ENCODE measurements at places on chromosomes 4 and X.

GRCh38 chrX:150696866-150697265, 3.7 kb downstream of the MTMR1 start:
- no peak for DNase-seq

DNA sequence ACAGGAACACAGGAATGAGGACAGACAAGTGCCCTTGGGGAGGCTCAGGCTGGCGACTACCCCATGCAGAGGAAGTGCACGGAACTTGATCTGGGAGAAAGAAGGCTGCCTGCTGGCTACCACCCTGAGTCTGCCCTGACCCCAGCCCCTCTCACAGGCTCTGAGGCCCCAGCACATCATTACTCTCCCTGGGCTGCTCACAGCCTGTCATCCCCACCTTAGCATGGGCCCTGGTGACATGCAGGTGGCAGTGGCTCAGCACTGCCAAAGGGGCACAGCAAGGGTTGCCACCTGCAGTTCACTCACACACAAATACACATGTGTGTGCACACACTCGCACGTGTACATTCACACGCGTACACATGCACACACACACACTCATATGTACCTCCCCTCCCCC, 26.1 kb upstream of the MAMLD1 start:
- no peak for DNase-seq

DNA sequence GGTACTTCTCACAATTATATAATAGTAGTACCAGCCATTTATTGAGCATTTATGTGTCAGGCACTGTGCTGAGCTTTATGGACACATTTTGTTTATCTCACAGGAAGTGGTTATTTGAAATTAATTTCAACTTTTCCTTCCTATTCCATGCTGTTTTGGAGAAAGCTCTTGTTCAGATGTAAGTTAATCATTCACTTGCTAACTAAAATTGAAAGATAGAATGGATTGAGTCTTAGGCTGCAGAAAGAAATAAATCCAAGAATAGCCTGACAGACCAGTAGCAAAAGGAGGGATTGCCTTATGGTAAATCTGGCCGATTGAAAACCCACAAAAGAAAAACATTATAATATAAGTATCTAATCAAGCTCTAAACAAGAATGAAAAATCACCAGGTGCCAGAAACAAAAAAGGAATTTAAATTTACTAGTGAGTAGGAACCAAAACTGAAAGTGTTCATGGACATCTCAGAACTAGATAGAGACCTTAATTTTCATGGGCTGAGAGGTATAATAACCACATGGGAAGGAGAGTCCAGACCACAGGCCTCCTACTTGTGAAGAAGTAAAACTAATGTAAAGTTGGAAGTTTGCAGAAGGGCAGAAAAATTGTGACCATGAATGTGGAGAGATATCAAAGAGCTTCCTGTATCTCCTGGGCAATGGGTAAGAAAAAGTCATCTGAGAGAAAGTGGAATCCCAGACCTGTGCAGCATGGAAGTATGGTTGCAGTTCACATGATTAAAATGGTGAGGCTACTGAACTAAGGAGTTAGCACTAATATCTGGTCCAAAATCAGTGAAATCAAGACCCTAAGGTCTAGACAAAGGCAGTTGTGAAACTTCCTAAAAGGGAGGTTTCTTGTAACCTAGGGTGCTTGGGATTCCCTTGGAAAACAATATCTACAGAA, 38.0 kb downstream of the RADX start:
- no peak for DNase-seq

- no peak for DNase-seq
These were observed 570.3 kb downstream of the RAPGEF2 start for GRCh38 chr4:159673221-159673620.

DNA sequence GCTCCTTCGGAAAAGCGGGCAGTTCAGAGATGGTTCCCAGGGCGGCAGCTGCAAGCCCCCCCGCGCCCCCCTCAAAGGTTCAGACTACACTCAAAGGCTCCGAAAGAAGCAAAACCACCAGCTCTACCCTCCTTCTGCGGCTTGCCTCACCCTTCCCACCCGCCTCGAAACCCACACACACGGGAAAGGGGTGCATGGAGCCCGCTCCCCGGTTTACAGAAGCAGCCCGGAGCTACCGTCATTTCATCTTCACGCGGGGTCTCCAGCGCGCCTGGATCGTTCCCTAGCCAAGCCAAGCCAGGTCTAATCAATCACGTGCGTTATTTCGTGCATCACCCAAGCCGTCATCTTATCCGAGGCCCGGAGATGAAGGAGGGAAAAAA, 1.2 kb downstream of the NLGN4X start:
- DNase-seq, result no peak

GRCh38 chr4:88137112-88137511, 21.3 kb downstream of the ABCG2 start:
- DNase-seq, result no peak

DNA sequence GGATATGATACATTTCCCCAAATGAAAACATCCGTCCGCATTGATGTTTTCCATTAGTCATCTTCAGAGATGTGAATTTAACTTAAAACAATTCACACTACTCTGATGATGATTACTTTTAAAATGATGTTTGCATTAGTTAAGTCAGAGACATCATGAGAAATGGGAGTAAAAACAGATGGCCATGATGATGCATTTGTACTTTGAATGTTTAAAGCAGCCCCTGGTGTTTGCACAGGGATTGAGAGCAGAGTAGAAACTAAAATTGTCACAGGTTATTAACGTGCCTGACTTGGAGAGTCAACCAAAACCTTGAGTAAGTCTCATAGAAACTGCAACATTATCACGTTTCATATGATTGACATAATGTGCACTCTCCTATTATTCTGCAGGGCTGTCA, 117.2 kb downstream of the CFAP299 start:
- no peak for DNase-seq

DNA sequence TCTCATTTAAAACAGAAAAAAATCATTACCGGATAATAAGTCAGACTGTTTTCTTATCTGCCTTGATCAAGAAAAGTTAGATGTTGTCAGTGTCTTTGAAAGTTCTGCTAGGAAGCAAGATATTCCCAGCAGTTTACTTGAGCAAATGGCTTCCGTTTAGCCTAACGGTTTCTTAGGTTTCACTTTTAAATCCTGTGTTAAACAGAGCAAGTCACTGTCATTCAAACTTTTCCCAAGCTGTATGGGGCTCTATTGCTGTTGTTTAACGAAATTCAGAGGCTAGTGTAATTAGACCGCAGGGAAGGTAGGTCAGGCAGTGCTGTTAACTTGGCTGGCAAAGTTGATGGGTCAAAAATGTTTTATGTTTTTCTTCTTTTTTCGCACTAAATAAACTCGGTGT, 80.3 kb upstream of the NEIL3 start:
- DNase-seq, result no peak

DNA sequence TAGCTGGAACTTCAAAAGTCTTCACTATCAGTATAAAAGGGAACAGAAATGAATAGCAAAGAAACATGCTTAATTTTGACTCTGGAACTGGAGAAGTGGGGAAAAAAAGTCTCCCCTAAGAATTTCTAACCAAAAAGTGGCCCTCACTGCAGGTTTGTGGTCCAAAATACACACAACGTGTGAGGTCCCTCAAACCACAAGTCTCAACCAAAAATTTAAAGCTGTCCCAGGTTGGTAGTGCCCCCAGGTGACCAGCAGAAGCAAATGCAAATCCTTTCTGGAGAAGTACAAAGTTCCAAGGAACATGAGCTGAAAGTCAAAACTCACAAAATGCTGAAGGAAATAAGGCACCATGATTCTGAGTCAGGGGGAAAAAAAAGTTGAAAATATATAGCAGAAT, 23.6 kb upstream of the VAMP7 start:
- no peak for DNase-seq

GRCh38 chr4:44662623-44663005, 11.2 kb upstream of the YIPF7 start:
- DNase-seq, result no peak

- no peak for DNase-seq
These were observed 120.0 kb upstream of the SHISA3 start for GRCh38 chr4:42277291-42277690.

DNA sequence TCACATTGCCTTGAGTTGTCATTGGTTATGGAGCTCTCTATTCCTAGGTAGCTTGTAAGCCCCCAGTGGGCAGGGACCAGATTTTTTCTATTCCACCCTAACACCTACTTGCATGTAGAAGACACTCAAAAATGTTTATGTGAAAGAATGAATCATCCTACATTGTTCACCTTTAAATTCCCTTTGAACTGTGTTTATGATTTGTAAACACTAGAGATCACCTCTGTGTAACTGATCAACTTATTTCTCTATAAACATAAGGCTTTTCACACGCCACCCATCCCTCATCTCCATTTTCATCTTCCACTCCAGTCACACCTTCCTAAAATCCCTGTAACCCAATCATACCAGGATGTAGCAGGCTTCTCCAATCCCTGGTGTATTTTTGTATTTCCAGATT, 142.6 kb upstream of the LEF1 start:
- DNase-seq, result no peak

- no peak for DNase-seq
These were observed 7.6 kb downstream of the SFRP2 start for GRCh38 chr4:153781280-153781679.

GRCh38 chr4:145716661-145717200, 36.8 kb downstream of the C4orf51 start:
- no peak for DNase-seq

DNA sequence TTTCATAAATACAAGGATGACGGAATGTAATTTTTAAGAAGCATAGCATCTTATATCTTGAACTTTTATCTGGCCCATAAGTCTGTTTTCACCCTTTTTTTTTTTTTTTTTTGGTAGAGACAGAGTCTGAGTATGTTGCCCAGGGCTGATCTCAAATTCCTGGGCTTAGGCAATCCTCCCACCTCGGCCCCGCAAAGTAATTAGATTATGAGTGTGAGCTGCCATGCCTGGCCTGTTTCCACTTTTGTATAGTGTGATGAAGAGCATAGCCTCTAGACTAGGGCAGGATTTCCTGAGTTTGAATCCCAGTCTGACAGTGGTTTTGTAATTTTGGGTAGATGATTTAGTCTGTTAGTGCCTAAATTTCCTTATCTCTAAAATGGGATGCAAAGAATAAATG, 11.0 kb downstream of the STIM2 start:
- DNase-seq, result no peak

DNA sequence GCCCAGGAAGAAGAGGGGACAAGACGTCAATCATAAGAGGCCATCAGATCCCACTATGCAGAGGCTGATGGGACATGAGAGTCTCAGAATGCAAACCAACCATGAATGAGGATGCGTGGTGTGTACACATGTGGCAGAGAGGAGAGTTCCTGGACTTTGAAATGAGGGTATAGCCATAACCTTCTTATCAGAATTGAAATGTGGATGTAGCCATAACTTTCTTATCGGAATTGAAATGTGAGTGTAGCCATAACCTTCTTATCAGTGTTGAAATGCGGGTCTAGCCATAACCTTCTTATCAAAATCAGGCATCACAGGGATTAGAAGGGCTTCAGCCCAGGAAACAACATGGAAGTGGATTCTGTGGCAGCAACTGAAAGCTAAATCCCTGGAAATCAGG, 415.5 kb upstream of the FAT1 start:
- DNase-seq, result no peak

- no peak for DNase-seq
These were observed 24.4 kb downstream of the AIMP1 start for GRCh38 chr4:106340774-106341173.

GRCh38 chr4:20266215-20267082, 14.7 kb downstream of the SLIT2 start:
- DNase-seq, result no peak

GRCh38 chr4:106607558-106607957, 239.0 kb upstream of the GIMD1 start:
- no peak for DNase-seq

DNA sequence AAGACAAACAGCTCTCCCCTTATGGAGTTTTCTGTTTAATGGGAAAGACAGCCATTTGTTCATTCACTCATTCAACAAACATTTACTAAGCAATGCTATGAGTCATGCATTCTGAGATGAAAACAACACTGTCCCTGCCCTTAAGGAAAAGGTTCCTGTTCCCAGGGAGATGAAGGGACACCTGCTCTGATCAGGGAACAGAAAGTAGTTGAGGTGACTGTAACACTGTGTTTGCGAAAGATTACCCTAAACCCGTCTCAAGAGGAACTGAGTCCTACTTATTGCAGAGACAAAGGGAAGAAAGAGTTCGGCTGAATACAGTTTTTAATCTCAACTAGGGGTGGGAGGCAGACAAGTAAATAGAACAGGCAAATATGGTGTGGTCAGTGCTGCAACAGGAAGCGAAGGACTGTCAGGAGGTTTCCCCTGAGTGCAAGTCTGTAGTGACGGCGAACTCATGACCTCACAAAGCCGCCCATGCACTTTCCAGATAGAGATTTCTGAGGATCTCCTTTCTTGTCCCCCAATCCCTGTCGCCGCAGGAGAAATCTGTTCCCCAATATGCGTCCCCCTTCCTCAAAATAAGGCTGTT, 712 bp downstream of the STX18 start:
- DNase-seq, result no peak

GRCh38 chr4:64617800-64618199, 208.6 kb upstream of the TECRL start:
- DNase-seq, result no peak

All from stimulated activated CD8-positive, alpha-beta memory T cell treated with anti-CD3 and anti-CD28 coated beads, Interleukin-4, amount 100 ng/mL, for 1 hour (primary cell).